ENCODE measurements at places on chromosomes 3 and 15.
A peak's percentile ranks its signal among the peaks of the same experiment; 100 is the strongest.

- no peak for DNase-seq
Measured at GRCh38 chr15:65612949-65613744, 2.2 kb upstream of the INTS14 start.

DNA sequence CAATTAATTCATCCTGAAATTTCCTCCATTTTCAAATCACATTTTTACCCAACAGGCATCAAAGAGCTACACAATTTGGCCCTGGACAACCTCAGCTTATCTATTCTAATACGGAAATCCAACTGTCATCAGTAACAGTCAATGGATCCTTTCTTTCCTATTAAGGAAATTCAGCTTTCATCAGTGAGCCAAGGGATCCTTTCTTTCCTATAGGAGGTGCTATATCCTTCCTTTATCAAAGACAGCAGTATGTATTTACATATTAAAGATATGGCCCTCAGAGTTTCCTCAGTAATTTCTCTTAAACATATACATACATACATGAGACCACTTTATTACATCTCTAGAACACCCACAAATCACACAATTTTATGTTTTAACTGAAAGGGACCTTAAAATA, 10.1 kb downstream of the DHX36 start:
- no peak for DNase-seq

DNA sequence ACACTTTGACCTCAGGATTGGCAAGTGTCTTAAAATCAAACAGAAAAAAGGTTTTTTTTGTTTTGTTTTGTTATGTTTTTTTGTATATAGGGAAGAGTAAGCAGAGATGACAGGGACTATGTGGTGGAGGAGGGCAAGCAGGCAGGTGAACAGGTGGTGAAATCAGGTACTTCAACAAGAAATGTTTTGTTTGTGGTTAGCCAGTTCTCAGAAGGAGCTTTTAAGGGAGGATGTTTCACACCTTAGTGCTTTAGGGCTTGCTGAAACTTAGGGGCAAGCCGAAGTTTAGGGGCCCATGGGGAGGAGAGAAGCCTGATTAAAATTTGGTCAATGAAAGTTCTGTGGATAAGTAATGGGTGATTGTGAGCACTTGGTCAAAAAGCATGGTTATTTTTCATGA, 370.7 kb upstream of the SLCO3A1 start:
- no peak for DNase-seq

- peak; percentile 84 for DNase-seq
Measured at GRCh38 chr3:123027292-123028232, at the start of gene SEMA5B. SEMA5B (minus strand) TSS chr3:123027763; CDS start chr3:122961263, 66,500 bp downstream.

GRCh38 chr3:11662392-11662990, 18.8 kb upstream of the VGLL4 start:
- DNase-seq = no peak

- no peak for DNase-seq
Measured at GRCh38 chr3:73781541-73781940, 156.8 kb upstream of the PDZRN3 start.

- peak; percentile 7 for DNase-seq
Measured at GRCh38 chr3:14550651-14551611, 10.8 kb upstream of the GRIP2 start.

GRCh38 chr3:31294430-31295149, 238.1 kb upstream of the STT3B start:
- no peak for DNase-seq

DNA sequence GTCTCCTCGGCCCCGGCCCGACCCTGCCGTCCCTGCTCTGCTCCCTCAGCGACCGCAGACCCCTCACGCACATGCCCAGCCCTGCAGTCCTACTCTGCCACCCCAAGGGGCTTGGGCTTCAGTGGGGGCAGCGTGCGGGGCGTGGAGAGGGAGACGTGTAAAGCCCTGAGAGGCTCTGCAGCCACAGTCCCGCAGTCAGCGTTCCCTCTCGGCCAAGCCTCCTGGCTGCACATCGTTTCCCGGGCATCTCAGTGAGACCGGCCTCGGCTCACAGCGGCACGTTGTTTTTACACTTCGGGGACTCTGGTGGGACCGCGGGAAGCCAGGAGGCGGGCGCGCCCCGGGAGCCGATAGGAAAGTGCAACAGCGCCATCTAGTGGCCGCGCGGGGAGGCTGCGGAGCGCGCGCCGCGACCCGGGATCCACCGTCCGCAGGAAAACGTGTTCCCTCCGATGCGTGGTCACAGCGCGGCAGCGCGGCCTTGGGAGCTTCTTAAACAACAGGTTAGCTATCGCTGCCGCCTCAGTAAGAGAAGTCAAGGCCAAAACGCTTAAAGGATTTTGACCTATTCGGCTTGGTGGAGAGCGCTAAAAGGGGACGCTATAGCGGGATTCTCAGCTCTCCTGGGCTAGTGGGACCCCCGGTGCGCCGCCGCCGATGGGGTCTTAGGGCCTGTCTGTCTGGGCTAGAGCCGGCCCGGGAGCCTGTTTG, 226.8 kb upstream of the IGF1R start:
- DNase-seq = peak; percentile 34

GRCh38 chr3:31232055-31233025, 300.4 kb upstream of the STT3B start:
- no peak for DNase-seq

DNA sequence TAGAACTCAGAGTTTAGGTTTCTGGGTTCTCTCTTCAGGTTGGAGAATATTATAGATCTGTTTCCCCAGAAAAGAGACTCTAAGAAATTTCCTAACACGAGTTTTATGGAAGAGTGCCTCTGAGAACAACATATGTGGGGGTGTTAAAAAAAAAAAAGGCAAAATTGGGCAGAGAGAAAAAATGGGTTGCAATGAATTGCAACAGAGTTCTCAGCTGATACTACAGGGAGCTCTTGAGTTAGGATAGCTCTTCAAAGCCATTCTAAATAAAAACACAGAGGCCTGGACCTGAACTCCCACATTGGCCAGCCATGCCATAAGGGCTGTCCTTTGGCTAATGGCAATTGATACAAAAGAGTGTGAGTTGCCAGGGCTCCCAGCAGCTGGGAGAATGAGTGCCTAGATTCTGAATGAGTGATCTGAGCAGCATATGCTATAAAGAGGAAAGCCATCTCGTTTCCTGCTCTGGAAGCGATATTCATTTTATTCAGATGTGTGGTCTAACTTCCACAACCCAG, 20.1 kb upstream of the UBE2E2 start:
- no peak for DNase-seq

- DNase-seq = no peak
Measured at GRCh38 chr3:42228796-42229195, 37.2 kb downstream of the CCK start.

DNA sequence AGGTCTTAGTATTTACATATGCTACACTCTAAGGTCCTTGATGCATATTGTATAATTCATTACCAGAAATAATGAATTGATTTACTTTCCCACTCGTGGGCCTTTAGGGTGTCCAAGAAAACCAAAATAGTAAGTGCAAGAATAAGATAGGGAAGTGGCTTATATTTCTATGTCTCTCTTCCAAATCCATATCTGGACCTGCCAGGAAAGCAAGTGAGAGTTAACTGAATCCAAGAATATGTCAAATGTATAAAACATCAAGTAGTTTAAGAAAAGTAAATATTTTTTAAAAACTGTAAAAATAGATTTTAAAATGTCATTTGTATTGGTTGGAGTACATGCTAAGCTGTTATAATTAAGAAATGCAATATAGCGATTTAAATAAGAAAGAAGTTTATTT, 1072.1 kb downstream of the OTOL1 start:
- DNase-seq = no peak

DNA sequence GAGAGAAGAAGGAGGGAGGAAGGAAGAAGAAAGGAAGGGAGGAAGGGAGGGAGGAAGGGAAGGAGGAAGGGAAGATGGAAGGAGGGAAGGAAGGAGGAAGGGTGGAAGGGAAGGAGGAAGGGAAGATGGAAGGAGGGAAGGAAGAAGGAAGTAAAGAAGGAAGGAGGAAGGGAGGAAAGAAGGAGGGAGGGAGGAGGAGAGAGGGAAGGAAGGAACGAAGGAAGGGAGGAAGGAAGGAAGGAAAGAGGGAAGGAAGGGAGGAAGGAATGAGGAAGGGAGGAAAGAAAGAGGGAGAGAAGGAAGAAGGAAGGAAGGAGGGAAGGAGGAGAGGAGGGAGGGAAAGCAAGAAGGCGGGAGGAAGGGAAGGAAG, 31.8 kb upstream of the ALDH1L1 start:
- no peak for DNase-seq

DNA sequence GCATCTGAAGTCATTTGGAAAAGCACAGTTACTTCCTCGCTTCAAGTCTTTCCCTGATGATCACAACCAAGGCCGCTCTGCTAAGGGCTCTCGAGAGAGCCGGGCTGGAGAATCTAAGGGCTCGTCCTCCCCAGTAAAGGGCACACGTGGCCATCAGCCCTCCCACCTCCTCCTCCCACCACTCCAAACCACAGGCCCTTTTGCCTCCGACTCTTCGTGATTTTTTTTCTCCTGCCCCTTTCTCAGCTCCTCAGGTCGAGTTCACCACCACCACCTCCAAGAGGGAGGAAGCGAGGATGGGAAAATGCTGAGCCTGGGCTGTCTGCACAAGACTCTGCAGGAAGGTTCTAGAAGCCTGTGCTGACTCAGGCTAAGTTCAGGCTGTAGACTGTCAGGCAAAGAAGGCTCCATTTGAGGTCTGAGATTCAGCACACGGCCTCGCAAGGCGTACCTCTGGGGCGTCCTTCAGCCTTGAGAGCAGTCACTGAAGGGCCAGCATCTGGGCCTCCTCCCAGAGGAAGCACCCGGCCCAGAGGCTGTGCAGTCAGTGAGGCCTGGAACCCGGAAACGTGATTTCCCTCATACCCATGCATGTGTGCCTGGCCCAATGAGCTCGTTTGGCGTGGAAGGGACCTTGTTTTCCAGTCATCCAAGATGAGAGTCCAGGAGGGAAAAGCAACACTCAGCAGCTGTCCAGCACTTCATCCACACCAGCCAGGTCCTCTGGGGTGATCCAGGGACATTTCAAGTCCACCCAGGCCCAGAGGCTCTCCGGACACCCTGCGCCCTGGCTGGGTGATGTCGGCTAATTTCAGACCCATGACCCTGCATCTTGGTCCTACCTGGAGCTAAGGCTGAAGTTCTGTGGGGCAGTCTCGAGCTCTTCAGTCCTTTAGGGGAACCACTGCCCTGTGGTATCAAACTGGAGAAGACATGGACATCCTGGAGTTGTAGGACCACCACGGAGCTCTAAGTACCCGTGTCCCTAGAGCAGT, 196.8 kb downstream of the XXYLT1 start:
- no peak for DNase-seq

DNA sequence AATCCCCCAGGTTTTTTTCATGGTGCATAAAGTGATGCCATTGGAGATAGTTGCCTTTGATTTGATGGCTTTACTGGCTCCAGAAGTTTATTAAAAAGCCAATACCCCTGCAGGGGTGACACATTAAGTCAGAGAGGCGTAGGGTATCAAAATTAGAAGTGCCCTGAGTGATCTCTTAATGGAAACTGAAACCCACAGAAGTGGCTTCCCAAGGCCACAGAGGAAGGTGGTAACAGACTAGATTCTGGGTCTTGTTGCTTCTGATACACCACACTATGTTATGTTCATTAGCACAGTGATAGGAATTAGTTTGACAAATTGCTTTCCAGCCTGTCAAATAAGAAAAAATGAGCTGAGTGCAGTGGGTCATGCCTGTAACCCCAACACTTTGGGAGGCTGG, 112.3 kb downstream of the IQCH start:
- no peak for DNase-seq

- DNase-seq = no peak
Measured at GRCh38 chr15:100762913-100763834, 116.5 kb upstream of the ALDH1A3 start.

- DNase-seq = no peak
Measured at GRCh38 chr3:161977063-161977462, 480.5 kb downstream of the OTOL1 start.

DNA sequence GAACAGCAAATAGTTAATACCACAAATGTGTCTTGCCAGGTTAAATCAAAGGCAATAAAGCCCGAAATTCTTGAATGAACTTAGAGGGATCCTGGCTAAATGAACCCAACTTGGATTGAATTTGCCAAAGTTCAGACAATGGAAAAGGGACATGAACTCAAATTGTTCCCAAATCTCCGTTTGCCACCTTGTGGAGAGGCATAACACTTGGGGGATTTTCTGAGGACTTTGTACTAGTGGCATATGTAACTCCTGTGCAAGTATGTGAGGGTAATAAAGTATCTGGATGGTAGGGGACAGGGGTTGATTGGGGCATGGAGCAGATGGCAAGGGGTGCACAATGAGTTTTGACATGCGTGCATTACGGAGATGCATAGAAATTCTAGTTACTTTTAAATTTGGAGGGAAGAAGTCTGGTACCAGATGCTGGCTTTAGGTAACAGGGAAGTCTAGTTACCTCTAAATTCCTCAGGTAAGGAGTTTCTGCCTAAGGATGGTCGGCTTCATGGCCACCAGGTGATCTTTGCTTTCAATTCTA, 1.2 kb upstream of the TCAIM start:
- DNase-seq = no peak

DNA sequence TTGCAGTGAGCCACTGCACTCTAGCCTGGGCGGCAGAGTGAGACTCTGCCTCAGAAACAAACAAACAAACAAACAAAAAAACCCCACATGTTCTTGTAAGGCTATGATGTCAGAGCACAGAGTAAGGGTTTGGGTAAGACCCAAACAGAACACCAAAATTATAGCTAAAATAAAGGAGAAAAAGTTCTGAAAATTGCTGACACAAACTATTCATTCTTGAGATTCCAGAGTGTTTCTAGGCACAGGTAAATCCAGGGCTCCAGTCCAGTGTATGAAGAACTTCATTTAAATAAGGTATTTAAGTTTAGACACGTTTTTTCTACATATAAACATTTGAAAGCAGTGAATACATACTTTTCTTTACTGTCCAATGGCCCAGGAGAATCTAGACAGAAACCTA, 3.9 kb downstream of the CDC25A start:
- no peak for DNase-seq

GRCh38 chr3:37973246-37974054, 17.1 kb upstream of the VILL start:
- DNase-seq = no peak

GRCh38 chr3:122677216-122677615, 3.4 kb upstream of the PARP14 start:
- DNase-seq = no peak

DNA sequence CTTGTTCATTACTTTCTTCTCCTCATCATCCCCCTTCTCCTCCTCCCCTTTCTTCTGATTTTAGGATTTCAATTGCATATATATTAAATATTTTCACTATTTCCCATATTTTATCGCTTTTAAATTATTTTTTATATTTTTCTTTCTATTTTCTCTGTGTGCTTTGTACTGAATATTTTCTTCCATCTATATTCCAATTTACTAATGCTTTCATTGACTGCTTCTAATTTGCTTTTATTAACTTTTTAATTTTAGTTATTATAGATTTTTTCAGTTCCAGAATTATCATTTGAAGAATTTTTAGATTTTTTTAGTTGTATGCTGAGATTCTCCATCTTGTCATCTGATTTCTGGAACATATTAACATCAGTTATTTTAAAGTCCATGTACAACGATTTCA, 83.2 kb upstream of the ST3GAL6 start:
- no peak for DNase-seq

DNA sequence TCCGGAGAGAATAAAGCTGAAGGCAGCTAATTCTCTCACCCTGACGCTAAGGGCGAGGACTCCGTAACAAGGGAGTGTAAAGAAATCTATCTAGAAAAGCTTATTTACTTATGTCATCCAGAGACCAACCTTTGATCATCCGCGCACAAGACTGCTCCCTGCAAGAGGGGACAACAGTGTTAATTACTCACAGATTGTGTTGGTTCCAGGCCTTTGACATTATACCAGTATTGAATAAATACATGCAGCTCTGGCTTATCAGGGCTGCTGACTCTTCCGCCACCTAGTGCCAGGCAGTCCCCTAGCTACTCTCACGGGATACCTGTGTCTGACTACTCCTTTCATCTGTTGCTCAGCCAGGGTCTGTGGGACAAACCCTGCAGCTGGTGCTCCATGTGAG, 211.7 kb downstream of the DTWD1 start:
- no peak for DNase-seq
